HCT116 (cell line): ENCODE measurements at places on chromosomes 2 and 18.

- DNase-seq: no peak
Measured at GRCh38 chr2:143435131-143435530, 305.9 kb downstream of the ARHGAP15 start.

- DNase-seq: no peak
Measured at GRCh38 chr2:31467426-31467825, 52.9 kb upstream of the XDH start.

DNA sequence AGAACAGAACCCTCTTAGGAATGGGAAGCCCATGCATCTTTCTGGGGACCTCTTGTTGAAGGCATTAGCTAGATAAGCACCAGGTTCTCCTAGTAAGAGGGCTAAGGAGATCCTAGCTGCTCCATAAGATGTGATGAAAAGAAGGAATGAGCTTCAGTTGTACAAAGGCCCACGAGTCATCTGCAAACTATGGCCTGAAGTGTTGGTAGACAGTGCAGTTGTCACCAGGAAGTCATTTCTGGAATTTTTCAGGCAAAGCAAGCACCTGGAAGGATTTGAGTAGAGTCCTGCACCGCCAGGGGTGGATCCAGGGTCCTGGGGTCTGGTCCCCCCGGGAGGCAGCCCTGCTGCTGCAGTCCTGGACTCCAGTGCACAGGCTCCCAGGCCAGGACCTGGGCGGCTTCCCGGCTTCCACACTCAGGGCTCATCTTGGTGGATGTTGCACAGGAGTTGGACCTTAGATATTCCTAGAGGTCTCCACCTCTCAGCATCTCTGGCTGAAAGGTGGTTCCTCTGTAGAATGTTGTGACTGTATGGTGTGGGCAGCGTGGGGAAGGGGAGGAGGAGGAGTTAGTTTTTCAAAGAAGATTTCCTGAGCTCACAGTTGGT, 85.3 kb downstream of the LDLRAD4 start:
- DNase-seq: no peak

DNA sequence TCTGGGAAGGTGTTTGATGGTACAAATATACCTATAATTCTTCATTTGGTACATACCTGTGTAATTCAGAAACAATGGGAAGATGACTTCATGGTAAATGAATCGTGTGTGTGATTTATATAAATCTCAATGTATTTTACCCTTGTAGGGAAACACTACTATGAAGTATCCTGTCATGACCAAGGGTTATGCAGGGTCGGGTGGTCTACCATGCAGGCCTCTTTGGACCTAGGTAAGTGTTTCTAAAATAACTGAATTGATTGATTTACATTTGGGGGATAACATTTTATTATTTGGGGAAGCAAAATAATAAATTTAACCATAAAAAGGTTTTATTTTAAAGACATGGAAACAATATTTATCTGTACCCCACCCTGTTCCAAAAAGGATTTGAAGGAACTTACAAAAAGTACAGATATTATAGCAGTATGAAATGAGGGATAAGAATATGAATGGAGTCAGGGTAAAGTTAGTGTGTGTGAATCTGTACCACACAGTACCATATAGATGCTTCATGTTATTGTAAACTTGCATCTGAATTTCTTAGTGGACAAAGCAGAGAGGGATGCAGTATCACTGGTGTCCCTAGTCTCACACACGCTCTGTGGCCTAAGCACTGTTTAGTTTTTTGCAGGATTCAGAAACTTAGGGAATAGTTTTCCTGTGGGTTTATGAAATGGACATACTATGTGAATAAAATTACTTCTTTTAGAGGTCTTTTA, 11.5 kb downstream of the DDX1 start:
- DNase-seq: no peak

GRCh38 chr2:31049916-31050588, 88.2 kb downstream of the GALNT14 start:
- DNase-seq: no peak

DNA sequence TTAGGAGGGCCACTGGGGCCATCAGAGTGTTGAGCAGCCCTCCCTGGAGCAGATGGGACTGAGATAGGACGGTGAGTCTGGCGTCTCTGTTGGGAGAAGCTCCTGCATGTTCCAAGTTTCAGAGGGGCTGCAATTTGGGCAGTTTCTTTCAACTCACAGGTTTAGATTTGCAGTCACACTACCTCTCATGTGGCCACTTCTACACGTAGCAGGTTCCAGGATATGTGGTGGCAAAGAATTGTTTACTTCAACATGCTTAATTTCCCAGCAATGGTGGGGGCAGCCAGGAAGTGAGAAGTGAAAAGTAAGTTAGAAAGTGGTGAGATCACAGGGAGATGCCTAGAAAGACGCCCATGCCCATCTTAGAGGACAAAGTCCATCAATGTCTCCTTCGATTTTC, 9.3 kb downstream of the NCK2 start:
- no peak for DNase-seq

DNA sequence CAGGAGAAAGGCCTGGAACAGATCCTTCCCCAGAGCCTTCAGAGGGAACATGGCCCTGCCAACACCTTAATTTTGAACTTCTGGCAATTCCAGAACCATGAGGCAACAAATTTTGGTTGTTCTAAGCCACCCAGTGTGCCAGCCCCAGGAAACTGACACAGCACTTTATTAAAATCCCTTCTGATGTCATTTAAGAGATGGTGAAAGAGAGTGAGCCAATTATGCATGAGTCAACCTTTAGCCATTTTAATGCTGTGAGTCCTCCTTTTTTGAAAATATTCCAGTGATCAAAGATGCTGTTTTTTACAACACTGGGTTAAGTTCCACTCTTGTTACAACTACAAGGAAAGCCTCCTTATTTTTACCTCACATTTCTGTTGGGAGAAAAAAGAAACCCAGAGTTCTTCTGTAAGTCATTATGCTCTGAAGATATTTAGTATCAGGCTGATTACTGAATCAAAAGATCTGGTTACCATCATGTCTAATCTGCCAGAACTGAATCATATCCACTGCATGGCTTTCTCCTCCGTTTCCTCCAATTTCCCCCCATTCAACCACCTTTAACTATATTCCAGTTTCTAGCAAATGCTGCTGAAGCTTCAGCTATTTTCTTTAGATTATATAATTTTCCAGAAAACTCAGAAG, 235.4 kb downstream of the TXNL1 start:
- no peak for DNase-seq

GRCh38 chr2:140023291-140023690, 1243.1 kb upstream of the NXPH2 start:
- DNase-seq: no peak

DNA sequence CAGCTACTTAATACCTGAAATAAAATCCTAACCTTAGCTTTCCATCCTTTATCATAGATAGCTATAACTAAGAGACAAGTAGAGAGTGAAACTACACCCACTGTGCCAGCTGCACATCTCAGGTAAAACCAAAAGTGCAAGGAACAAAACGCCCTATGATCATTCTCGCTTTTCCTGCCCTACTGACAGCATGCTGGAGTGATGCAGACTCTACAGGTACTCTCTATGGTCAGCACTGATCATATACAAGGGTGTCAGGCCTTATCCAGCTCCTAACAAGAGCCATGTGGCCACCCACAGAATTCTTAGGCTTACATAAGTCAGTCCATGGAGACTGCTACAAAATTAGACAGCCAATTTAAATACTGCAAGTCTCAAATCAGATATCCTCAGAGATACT, 45.6 kb downstream of the REV1 start:
- no peak for DNase-seq

- no peak for DNase-seq
Measured at GRCh38 chr18:61738042-61738441, 154.8 kb downstream of the RNF152 start.

DNA sequence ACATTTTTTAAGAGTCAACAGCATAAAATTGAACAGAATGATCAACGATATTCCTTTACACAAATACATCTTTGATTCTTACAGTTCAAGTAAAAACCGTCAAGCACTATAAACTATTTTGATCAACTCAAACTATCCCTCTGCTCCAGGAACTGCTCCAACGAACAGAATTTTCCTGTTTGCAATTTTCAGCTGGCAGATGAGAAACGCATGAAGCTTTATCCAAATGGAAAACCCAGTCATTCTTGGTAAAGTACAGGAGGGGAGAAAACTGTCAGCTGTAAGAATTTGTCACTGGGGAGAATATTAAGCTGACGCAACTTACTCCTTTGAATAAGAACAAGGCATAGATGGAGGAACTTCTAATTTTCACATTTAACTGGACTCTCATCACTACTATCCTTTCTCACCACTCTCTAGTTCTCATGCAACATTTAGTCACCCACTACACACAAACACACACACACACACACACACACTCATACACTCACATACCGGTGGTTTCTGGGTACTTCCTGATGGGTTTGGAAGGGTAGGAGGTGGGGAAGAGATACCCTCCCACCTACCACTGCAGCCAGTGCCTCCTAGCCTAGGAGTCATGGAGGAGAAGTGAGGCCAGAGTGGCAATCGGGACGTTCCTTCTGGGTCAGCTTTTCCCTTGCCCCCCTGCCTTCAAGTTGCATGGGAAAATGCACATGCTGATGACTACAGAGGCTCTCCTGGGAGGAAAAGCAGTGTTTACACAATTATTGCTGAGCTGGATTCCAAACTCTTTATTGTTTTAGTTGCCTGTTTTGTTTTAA, 54.0 kb upstream of the SPATS2L start:
- no peak for DNase-seq

- DNase-seq: no peak
Measured at GRCh38 chr2:83365476-83365875, 1093.6 kb downstream of the SUCLG1 start.

- no peak for DNase-seq
Measured at GRCh38 chr2:184628051-184628450, 29.7 kb downstream of the ZNF804A start.

GRCh38 chr2:217976301-217976700, 26.5 kb downstream of the TNS1 start:
- DNase-seq: no peak

DNA sequence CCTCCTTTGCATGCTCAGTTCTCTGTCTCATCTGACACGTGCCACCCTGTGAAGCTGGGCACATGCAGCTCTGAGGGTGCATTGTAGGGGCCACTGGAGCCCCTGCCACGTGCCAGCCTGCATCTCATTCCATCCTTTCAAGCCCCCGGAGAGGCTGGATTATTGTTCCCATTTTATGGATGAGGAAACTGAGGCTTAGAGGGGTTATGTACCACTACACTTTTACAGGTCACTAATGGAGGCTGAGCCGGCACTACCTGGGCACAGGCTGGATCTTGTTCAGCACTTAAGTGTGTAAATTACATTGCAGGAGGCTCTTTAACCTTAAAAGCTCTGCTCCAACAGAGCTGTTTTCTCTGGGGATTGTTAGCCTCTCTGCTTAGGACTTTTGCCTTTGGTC, 47.5 kb downstream of the KCNIP3 start:
- DNase-seq: no peak

DNA sequence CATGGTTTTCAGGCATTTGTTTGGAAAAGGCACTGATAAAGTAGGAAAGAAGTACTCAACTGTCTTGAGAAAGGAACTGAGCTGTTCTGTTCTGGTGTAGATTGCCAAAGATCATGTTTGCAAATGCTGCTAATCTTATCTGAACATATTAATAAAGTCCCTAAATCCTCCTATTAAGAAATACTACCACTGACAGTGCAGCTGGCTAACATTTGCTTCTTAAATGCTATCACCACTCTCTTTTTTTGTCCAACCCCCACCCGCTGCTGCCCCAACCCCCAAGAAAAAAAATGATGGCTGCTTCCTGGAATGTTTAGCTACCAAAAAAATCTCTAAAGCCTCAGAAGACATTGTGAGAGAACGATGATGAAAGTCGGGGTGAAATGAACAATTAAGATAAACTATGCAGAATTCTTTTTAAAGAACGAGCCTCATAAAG, 130.7 kb downstream of the CCBE1 start:
- DNase-seq: no peak

- no peak for DNase-seq
Measured at GRCh38 chr2:211367711-211368110, 811.3 kb downstream of the CPS1 start.

GRCh38 chr2:15667809-15668556, 76.3 kb downstream of the DDX1 start:
- no peak for DNase-seq

GRCh38 chr18:29157905-29158304, 981.0 kb upstream of the CDH2 start:
- no peak for DNase-seq

GRCh38 chr18:8354304-8354703, 254.9 kb upstream of the RAB12 start:
- DNase-seq: no peak

GRCh38 chr2:8159211-8159965, 522.5 kb upstream of the ID2 start:
- no peak for DNase-seq

DNA sequence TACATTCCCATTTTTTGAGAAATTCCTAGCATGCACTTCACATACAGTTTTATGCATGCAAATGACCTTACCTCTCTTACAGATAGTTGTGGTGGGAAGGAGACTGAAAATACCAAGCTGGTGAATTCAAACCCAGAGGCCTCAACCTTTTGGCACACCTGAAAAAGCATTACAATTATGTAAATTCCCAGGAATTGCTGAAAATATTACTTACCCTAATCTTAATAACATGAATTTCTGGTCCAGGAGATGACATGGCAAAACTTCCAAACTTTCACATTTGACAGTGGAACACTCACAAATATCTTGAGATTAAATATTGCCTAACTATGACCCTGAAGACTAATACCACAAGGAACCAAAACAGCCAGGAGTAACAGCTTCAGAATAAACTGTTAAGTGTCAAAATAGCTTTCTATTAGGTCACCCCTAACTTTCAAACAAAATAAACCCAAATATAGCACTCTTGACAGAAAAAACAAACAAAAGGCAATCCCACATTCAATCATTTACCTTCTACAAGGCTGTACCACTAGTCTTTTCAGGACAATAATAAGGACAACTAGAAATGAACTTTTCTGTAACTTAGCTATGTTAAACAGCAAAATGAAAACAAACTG, 10.9 kb upstream of the PEX13 start:
- no peak for DNase-seq

DNA sequence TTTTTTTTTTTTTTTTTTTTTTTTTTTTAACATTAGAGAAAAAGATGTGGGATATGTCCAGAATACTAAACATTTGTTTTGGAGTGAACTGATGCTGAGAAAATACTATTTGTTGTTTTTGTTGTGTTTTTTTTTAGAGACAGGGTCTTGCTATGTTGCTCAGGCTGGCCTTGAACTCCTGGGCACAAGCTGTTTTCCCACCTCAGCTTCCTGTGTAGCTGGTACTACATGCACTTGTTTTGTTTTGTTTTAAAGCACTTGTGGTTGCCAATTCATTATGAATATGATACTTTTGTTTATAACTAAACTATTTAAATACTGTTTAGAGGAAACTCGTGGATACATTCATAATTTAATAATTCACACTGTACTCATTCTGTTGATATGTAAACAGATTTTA, 33.4 kb upstream of the DYSF start:
- no peak for DNase-seq

DNA sequence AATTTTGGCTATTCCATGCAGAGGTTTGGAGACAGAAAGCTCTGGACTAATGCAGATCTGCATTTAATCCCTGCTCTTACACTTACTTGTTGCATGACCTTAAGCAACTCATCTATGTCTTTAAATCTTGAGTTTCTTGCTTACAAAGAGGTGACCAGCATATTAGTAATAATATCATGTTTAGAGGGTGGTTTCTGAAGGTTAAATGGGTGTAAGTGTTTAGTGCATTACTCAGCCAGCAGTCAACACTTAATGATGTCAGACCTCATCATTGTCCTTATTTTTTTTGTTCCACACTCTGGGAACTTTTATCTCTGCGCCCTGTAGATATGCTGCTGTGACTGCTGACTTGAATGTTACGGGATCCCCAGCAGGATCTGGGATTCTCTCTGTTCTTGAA, 1.7 kb downstream of the IL1RL1 start:
- DNase-seq: no peak

- DNase-seq: no peak
Measured at GRCh38 chr2:127657232-127657595, 11.3 kb downstream of the GPR17 start.
